ENCODE measurements at places on chromosomes 6 and 20.

- no peak for DNase-seq
Measured at GRCh38 chr6:112365952-112366351, 18.8 kb downstream of the RFPL4B start.

GRCh38 chr20:33769043-33769442, 37.2 kb downstream of the ZNF341 start:
- DNase-seq = no peak

DNA sequence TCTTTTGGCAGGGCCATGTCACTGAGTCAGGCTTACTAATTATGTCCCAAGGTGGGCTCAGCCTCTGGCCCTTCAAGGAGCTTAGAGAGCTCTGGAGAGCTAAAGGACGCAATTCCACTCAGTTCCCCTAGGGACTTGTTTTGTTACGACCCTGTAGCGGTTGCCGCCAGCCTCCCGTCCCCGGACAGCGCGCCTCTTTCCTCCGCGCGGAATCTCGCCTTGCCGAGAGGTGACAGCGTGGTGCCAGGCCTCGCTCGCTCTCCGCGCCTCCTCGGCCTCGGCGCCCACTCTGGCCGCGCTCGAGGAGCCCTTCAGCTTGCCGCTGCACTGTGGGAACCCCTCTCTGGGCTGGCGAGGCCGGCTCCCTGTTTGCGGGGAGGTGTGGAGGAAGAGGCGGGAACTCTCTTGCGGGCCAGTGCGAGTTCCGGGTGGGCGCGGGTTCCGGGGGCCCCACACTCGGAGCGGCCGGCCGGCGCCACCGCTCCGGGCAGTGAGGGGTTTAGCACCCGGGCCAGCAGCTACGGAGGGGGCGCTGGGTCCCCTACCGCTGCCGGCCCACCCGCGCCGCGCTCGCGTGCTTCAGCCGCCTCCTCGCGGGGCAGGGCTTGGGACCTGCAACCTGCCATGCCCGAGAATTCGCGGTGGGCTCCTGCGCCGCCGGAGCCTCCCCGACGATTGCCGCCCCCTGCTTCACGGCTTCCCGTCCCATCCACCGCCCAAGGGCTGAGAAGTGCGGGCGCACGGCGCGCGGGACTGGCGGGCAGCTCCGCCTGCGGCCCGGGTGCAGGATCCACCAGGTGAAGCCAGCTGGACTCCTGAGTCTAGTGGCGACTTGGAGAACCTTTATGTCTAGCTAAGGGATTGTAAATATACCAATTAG, 9.9 kb upstream of the ZNF311 start:
- DNase-seq = no peak

DNA sequence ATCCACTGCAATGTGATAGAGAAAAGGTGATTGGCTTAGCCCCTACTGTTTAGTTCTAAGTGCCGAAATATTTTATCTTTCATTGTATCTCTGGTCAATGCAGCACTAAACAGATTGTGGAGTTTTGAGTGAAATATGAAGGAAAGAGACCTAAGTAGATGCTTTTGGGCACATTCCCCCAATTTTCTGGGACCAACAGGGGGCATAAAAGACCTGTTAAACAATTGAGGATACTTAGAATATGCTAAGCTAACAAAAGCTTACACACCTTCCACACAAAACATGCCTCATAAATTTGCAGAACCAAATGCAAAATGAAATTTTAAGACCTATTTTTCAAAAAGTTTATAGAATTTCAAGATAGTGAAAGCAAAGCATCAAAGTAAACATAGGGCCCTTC, 746.9 kb downstream of the TBC1D32 start:
- no peak for DNase-seq

DNA sequence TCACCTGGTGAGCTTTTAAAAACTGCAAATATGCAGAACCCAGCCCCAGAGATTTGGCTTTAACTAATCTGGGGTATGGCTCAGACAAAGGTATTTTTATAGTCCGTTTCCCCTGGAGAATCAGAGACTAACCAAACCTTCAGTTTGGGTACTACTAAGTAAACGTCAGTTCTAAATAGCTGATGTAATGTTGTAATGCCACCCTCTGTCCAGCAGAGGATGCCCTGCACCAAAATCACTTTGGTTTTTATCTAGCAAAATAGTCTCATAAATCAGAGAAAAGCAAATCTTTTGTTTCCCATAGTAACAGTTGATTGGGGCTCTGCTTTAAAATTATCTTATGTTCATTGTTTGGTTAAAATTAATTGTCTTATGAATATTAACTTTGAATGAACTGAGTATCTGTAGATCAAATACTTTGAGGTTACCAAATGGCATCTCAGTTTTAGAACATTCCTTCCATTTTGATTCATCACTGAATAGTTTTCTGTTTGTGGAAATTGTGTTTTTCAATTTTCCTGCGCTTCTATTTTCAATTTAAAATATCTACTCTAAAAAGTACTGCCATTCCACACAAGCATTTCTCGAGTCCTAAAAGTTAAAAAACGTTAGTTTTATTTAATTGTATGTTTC, 278.3 kb upstream of the PLCB4 start:
- no peak for DNase-seq

GRCh38 chr6:149560736-149561135, 5.4 kb upstream of the GINM1 start:
- DNase-seq = peak; percentile 45

DNA sequence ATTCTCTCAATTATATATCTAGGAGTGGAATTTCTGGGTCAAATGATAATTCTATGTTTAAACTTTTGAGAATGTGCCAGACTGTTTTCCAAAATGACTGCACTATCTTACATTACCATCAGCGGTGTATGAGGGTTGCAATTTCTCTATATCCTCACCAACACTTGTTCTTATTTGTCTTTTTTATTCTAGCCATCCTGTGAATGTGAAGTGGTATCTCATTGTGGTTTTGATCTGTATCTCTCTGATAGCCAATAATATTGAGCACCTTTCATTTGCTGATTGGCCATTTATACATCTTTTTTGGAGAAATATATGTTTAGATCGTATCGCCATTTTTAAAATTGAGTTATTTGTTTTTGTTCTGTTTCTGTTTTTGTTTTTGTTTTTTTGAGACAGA, 32.3 kb downstream of the C20orf203 start:
- DNase-seq = no peak

DNA sequence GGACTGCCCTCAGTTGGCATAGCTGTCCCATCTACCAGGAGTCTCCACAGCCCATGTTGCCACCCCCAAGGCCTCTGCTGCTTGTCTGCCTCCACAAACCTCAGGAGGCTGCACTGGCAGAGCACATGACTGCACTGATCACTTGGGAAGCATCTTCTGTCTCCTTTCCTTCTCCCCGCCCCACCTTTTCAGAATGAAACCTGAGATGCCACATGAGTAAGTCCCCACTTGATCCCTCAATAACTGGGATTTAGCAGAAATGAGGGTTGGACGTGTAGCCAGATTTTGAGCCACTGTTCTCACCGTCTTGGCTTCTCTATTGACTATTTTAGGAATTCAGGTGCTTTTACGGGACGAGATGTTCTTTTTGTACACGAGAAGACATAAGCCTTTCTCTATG, 328.4 kb downstream of the CDC5L start:
- DNase-seq = no peak

DNA sequence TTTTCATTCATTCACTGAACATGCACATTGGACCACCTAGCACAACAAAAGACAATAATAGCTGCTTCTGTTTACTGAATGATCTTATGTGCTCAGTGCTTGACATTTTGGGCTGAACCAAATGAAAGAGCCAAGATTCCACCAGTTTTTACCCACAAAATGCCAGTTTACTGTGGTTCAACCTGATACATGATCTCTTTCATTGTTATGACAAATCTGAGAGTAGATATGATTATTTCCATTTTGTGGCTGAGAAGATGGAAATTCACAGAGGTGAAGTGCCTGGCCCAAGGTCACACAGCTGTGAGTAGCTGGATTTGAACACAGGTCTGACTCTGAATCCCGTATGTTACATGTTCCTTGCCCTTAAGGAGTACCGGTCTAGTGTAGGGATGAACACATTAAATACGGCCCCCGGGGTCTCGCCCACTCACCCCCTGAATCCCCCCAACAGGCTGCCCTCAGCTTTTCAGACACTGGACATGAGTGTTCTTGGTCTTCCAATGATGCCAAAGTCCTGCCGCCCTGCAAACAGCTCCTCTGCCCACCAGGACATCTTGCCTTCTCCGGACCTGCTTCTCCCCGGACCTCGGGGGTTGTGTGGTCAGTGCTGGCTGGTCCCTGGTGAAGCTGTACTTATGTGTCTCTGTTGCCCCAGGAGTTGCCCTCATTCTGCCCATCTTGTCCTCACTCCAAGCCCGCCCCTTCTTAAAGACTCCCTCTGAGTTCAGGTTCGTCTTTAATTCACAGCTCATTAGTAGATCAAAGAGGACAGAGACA, 58.6 kb upstream of the SLC32A1 start:
- no peak for DNase-seq
